ENCODE measurements at places on chromosomes 12 and 14. TPM values are rescaled to one million over a fixed set of nuclear protein-coding genes. Genes with fewer than 3 reads are reported as not detected.

GRCh38 chr12:26833743-26834490, 923 bp upstream of the ITPR2 start:
- DNase-seq: peak; percentile 28

- DNase-seq: no peak
Measured at GRCh38 chr12:132257206-132257954, 72.0 kb downstream of the GALNT9 start.

- no peak for DNase-seq
Measured at GRCh38 chr12:19120795-19121194, 8.7 kb upstream of the PLEKHA5 start.

The RNF212B gene
- total RNA-seq: 21.1 TPM

The NAA25 gene
- 24.0 TPM for total RNA-seq

The PRKD1 gene
- 82.0 TPM for total RNA-seq
